ENCODE measurements at places on chromosomes 6 and 20.

GRCh38 chr20:55649254-55649653, 356.1 kb downstream of the CBLN4 start:
- no peak for DNase-seq

- no peak for DNase-seq
Observed at GRCh38 chr6:134078166-134078565, 25.7 kb upstream of the SLC2A12 start.

GRCh38 chr6:7580927-7581618, 8.9 kb upstream of the SNRNP48 start:
- no peak for DNase-seq

DNA sequence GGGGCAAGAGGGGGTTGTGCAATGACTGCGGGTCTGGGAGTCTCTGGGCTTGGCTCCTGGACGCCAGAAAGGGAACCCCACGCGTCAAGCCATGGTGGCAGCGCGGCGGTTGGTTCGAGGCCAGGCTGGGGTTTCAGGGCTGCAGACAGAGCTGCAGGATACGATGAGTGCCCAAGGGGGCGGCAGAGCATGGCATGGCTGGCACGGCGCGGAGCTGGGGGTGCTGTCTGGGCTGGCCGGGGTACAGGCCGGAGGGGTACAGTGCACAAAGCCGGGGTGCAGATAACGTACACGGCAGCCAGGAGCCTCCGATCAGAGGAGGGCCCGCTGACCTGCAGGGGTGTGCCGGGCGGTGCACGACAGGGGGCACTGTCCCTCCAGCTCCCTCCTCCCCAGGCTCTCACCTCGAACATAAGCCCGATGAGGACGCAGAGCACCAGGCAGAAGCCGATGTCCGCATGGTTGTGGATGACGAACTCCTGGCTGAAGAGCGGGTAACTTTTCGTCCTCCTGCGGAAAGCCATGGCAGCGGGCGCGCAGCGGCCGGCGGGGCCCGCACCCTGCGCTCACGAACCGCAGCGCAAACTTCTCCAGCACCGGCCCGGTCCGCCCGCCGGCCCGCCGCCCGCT, 353 bp downstream of the TRAM2 start:
- no peak for DNase-seq

DNA sequence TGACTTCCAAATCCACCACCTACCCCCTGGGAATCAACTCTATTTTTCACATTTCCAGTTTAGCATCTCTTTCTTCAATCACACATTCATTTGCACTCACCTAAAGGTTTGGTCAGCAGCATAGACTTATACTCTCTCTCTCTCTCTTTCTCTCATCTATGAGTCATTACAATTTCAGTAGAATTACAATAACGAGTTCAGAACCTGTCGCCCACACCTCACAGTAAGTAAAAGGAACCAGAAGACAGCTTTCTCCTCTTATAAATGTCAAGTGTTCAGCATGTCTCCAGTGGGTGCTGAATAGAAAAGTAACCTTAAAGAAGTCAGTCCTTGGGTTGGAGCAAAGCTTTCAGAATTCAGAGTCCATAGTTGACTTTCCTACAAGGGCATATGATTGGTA, 1.1 kb upstream of the PHACTR1 start:
- DNase-seq: no peak

- no peak for DNase-seq
Observed at GRCh38 chr6:3593161-3593560, 136.3 kb upstream of the SLC22A23 start.

GRCh38 chr6:158863646-158864045, 44.5 kb upstream of the EZR start:
- no peak for DNase-seq
